ENCODE measurements at places on chromosomes 4 and X.

DNA sequence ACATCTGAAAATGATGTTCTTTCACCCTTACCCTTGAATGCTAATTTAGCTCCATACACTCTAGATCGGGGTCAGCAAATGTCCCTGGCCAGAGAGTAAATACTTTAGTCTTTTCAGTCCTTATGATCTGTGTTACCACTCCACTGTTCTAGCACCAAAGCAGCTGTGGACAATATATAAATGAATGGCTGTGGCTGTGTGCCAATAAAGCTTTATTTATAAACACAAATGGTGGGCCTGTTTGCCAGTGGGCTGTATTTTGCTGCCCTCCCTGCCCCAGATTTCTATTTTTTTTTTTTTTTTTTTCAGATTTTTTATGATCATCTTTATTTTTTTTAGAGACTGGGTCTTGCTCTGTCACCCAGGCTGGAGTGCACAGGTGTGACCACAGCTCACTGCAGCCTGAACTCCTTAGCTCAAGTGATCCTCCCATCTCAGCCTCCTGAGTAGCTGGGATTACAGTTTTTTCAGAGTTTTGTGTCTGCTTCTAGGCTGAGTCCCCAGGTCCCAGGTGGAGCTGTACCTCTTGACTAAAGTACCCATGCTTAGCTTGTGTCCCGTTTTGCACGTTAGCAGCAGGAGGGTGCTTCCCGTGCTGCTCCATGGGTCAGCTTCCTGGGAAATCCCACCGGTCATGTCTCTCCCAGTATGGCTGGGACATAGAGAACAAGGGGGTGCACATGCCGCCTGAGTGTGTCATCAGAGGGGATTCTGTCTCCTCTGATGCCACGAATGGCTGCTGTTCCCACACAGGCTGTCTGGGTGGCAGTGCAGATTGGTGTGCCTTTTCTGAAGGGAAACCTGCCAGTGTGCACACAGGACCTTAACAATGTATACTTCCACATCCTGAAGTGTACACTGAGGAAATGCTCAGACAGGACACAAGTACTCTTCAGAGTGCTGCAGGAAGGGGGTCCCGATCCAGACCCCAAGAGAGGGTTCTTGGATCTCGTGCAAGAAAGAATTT lies 16.0 kb upstream of the GRPEL1 start:
- no peak for DNase-seq

DNA sequence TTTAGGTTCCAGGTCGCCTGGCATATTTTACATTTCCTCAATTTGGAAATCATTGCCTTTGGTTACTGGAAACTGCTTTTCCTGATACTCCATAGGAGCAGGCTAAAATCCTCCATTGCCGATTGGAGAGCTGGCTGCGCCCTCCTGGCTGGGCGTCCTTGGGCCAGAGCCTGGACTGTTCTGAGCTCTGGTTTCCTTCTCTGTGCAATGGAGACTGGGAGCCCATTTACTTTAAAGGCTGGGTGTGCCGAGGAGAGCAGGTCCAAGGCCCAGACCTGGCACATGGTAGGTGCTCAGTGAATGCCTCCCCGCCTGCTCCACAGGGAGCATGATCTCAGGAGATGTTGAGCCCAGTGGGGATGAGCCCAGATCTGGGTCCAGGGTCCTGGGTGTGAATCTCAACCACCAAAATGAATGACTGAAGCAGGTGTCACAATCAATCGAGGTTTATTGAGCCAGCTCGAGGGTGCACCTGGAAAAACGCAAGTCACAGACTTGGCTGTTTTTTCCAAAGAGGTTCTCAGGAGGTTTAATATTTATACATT lies 50.0 kb downstream of the EVC start:
- no peak for DNase-seq

DNA sequence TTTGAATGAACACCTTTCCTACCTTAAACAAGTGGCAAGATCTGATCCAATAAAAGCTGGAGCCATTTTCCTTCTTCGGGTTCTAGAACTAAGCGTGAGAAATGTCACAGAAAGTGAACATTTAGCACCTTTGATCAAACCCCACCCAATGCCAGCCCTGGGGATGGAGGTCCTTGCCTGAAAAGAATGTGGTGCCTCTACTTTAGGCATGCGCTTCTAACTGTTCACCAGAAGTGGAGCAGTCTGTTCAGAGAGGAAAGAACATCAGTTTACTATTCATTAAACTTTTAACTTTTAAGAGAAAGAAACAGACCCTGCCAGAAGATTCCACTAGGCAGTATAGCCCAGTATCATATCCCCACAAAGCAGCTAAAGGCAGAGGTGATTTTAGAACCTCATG lies 75.9 kb downstream of the INTS12 start:
- DNase-seq, result no peak

GRCh38 chrX:124335598-124335997 lies 3.1 kb downstream of the TEX13D start:
- DNase-seq, result no peak

DNA sequence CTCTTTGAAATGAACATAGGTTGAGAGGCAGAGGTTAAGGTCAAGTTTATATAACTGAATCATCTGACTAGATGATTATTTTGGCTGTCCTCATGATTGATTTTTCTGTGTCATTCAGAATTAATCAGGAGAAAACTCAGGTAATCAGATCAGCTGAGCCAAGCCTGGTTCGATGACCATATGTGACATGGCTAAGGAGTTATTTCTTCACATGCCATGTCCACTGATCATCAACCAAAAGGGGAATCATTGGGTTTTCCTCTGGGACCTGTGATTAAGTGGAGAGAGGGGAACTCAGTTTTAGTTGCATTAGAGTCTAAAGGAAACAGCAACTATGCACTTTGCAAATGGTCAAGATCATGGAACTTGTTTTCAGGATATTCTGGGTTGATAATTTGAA lies 20.3 kb upstream of the PACRGL start:
- no peak for DNase-seq

- DNase-seq, result peak; percentile 65
Observed at GRCh38 chr4:80072228-80072743, 743 bp downstream of the ANTXR2 start.

DNA sequence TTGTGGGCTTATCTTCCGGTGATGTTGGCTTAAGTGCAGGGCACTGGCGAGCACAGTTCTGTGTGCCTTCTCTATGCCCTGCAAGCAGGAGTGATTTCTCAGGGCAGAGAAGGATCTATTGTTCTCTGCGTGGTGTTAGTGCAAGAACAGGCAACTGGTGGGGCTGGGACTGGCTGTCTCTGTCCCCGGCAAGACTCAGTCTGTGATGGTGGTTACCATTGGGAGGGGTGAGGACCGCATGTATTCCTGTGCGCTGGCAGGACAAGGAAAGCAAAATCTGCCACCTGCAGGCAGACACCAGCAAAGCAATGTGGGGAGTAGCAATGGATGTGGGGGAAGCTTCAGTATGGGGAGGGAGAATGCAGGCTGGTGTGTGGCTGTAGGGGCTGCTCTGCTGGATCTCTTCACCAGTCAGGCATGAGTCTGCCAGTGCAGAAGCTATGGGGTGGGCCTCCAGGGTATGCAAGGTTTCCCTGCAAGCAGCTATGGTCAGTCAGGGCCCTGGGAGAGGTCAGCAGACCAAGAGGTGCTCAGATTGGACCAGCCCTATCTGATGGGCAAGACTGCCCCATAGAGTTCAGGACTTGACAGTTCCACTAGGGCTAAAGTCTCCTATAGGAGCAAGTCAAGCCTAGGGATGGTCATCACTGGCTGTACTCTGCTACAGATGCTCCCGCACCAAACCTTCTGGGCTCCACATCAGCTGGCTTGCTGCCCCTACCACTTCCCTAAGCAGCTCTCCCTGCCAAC lies 16.8 kb downstream of the PF4 start:
- no peak for DNase-seq

GRCh38 chr4:138275216-138275615 lies 33.1 kb upstream of the SLC7A11 start:
- no peak for DNase-seq

GRCh38 chrX:37357436-37357835 lies 8.3 kb downstream of the PRRG1 start:
- DNase-seq, result no peak

GRCh38 chr4:5124876-5125275 lies 73.6 kb downstream of the STK32B start:
- DNase-seq, result no peak

- peak; percentile 34 for DNase-seq
Observed at GRCh38 chr4:137531986-137532868, at the start of gene PCDH18. PCDH18 (minus strand) TSS chr4:137532494; CDS start chr4:137532088, 406 bp downstream.

GRCh38 chr4:151694961-151695720 lies 65.7 kb downstream of the GATB start:
- DNase-seq, result no peak

GRCh38 chr4:119632216-119632615 lies 3.6 kb upstream of the PDE5A start:
- no peak for DNase-seq

GRCh38 chr4:1512738-1513660 lies 106.8 kb upstream of the NKX1-1 start:
- DNase-seq, result peak; percentile 48

DNA sequence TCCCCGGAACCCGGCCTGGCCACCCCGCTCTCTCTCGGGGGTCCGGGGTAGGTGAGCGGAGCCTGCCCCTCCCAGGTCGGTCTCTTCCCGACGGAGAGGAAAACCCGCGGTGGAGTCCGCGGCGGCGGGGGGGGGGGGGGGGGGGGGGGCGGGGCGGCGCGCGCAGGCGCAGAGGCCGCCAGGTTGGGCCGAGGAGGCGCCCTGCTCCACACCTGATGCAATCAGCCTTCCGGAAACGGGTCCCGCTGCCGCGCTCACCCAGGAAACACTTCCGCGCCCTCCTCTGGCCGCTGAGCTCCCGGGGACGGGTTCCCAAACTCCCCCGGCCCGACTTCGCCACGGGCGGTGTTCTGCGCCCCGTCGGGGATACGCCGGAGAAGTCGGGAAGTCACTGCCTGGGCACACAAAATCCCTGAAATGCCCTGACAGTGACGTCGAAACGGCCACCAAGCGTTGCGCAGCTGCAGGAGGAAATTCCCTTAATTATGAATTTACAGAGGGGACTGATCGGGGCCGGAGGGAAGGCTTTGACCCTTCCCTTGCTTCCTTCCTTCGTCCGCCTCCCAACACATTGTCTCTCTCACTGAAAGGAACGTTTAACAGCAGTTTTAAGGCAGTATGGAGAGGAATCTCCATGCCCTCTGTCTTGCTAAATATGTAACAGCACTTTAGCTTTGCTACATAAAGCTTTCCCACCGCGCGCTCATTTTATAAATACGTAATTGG lies 2.1 kb upstream of the APBB2 start:
- peak; percentile 31 for DNase-seq

GRCh38 chrX:95076449-95076848 lies 1402.4 kb downstream of the FAM133A start:
- no peak for DNase-seq

DNA sequence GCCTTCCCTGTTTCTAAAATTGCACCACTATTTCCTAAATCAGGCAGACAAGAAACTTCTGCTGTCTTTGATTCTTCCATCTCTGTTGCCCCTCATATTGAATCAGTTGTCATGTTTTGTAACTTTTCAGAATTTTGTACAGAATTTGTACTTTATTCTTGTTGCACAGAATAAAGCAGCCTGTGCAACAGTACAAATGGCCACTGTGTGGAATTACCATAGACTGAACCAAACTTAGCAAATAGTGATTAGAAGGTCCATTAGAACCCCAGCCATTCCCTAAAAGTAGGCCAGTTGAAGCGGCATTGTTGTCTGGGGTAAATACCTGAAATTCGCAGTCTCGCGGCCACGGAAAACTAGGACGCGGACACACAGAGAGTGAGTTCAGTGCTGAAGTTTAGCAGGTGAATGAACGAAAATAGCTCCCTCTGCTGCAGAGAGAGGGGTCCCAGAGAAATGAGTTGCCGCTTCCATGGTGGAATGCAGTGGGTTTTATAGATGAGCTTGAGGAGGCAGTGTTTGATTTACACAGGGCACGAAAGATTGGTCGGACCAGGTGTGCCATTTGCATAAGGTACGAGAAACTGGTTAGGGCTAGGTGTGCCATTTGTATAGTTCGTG lies 71.8 kb downstream of the C4orf33 start:
- no peak for DNase-seq

DNA sequence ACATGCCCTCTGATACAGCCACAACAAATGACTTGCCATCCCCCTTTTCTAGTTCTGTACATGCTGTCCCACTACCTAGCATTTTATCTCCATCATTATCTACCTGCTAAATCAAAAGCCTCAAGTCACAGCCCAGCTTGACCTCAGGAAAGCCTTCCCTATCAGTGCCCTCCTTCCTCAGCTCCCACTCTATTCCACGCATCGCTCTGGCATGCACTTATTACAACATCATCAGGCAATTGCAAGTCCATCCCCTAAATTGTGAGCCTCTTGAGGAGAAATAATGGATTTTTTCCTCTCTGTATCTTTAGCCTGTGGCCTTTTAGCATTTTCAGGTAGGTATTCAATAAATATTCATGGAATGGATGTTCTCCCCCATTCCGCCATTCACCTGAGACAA lies 5.7 kb downstream of the ARL13A start:
- DNase-seq, result no peak

DNA sequence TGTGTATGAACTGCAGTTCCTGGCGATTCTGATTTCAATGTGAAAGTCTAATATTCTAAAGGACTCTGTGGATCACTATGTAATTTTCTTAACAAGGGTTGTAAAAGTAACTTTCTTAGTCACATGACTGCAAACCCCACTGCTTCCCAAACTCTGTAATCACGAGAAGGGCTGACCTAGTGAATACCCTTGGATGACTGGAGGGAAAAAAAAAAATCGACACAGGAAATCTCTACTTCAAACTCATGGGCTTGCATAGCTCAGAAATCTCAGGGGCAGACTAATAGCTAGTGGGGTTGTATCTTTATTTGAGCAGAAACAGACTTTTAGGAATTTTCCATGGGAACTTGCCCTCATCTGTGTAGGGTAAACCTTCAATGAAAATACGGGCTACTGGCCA lies 4.8 kb upstream of the MXRA5 start:
- no peak for DNase-seq

DNA sequence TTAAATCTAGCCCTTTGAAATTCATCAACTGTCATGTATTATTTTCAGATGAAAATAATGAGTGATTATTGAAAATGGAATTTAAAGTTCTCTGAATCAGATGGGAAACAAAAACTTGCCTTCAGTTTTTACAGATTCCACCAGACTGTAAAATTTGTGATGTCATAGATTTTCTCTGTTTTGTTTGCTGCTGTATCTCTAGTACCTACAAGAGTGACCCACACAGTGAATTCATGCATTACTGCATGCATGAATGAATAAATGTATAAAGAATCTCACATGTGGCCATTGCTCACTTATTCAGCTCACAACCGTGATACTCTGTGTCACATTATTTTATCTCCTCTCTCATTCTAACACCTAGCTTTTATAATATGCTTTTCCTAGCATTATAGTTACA lies 532.2 kb upstream of the AGA start:
- DNase-seq, result no peak

DNA sequence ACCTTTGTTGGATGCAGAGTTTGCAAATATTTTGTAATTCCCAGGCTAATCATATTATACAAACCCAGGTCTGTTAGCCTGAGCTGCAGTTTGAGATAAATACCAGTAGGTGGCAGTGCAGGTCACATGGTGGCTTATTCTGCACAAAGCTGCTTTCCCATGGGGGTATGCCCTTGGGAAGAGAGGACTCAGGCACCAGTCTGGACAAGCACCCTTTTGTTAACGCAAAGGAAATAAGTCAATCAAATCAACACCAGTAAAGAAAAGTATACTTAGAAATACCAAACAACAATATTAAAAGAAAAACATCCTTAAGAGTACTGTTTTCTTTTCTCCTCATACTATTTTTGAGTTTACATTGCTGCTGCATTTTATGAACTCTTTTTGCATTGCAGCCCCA lies 389.0 kb upstream of the ZFP42 start:
- peak; percentile 7 for DNase-seq

GRCh38 chrX:135740681-135741149 lies 27.3 kb downstream of the CT45A1 start:
- DNase-seq, result peak; percentile 25
